Left lung (tissue), 14 donors: ENCODE measurements at places on chromosomes 5 and 9. TPM values are rescaled to one million over a fixed set of nuclear protein-coding genes. Genes with fewer than 3 reads are reported as not detected.

GRCh38 chr5:143248391-143248790 lies 155.1 kb downstream of the NR3C1 start:
- no peak overlapping the region for H3K27ac ChIP-seq
- no peaks in the 10 kb centered on the region for H3K36me3 ChIP-seq
- H3K27me3 ChIP-seq = no peaks in the 10 kb centered on the region
- no peak overlapping the region for H3K4me3 ChIP-seq
- DNase-seq = no peak

DNA sequence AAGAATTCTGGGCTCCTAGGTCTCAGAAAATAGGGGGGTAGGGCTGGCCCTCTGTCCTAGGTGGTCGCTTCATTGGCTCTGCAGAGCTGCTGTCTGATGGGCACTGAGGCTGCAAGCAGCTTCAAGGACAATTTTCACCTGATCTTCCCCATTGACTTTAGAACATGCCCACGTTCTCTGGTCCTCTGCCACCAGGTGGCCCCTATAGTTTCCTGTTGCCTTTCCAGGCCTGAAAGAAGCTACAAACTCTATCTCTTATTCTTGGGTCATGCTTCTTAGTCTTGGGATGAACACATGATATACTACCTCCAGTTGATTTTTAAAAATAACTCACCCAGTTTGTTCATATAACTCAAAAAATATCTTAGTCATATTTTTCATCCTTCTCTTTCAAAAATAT lies 26.3 kb downstream of the SPZ1 start:
- DNase-seq = peak; percentile 14
- no peak overlapping the region for H3K4me3 ChIP-seq
- peaks cover 8% of the 10 kb centered on the region for H3K4me1 ChIP-seq
- peaks cover 2% of the 10 kb centered on the region for H3K27me3 ChIP-seq

GRCh38 chr9:71670121-71670520 lies 98.2 kb downstream of the CEMIP2 start:
- H3K27me3 ChIP-seq = no peaks in the 10 kb centered on the region
- H3K36me3 ChIP-seq = no peaks in the 10 kb centered on the region
- H3K27ac ChIP-seq = no peak overlapping the region

DNA sequence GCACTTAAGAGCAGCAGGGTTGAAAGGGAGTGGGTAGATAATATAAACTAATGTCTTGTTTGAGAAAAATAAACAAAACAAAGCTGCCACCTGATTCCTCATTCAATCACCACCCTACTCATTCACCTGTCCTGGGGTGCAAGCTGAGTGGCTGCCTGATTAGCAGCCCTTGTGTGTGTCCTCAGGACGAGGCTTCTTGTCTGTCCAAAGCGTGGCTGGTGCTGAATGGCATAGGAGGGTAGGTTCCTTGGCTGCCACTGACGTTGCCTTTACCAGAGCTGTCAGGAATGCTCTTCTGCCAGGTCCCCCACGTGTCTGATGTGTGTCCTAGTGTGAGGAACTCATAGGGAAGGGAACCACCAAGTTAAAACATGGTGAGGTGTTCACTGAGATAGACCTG lies 146.6 kb upstream of the SLC24A2 start:
- DNase-seq = no peak
- no peaks in the 10 kb centered on the region for H3K36me3 ChIP-seq
- H3K27ac ChIP-seq = no peak overlapping the region
- H3K27me3 ChIP-seq = peaks cover 13% of the 10 kb centered on the region
- no peaks in the 10 kb centered on the region for H3K4me1 ChIP-seq
- no peak overlapping the region for H3K4me3 ChIP-seq

GRCh38 chr5:41835645-41836044 lies 34.6 kb downstream of the OXCT1 start:
- no peak for DNase-seq
- H3K27ac ChIP-seq = no peak overlapping the region
- peaks cover 30% of the 10 kb centered on the region for H3K36me3 ChIP-seq

Gene DBN1
- total RNA-seq = 83.1 TPM

DNA sequence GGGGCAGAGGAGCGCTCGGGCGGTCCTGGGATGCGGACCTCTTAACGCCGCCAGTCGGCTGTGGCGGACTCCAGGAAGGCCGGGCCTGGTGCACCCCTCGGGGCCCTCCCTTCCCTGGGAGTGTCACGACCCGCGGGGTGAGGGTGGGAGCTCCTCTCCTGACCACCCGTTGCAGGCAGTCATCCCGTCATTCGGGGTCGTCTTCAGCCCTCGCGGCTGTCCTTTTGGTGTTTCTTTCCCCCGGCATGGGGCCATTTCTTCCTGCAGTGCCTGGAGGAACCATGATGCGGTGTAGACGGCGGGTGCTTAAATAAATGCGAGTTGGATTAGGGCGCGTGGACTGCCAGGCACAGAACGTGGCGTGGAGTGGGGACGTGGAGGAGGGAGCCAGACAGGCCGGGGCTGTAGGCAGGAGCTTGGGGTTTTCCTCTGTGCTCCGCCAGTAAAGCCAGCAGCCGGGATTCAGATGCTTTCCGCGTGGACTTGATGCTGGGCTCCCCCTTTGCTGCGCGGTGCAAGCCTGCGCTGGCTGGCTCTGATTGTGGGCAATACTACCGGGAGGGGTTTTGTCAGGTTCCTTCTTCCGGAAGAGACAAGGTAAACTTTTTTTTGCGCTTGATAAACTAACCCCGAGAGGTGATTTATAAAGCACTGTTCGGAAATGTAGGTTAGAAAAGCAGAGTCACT lies 868 bp downstream of the KDM4C start:
- H3K27me3 ChIP-seq = no peaks in the 10 kb centered on the region
- H3K27ac ChIP-seq = peak overlapping the region; percentile 99
- DNase-seq = peak; percentile 37
- no peaks in the 10 kb centered on the region for H3K36me3 ChIP-seq
- H3K4me1 ChIP-seq = no peaks in the 10 kb centered on the region
- H3K4me3 ChIP-seq = peak overlapping the region; percentile 79
